Fibroblast of skin of left biceps (primary cell): ENCODE measurements at places on chromosomes 6 and 20.

DNA sequence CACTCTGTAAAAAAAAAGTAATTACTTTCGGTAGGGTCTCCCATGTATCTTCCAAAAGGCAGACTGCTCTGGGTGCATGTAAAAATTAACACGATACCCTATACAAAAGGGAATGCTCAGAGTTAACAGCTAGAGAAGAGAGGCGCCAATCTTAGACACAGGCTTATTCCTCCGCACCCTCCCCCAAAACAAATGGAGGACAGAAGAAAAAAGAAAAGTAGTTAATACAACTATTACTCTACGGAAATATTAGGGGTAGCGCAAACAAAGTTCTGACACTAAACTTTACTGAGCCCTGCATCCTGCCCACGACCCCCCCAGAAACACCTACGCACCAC is 331 bp upstream of the UFL1 start:
- no peak for DNase-seq

DNA sequence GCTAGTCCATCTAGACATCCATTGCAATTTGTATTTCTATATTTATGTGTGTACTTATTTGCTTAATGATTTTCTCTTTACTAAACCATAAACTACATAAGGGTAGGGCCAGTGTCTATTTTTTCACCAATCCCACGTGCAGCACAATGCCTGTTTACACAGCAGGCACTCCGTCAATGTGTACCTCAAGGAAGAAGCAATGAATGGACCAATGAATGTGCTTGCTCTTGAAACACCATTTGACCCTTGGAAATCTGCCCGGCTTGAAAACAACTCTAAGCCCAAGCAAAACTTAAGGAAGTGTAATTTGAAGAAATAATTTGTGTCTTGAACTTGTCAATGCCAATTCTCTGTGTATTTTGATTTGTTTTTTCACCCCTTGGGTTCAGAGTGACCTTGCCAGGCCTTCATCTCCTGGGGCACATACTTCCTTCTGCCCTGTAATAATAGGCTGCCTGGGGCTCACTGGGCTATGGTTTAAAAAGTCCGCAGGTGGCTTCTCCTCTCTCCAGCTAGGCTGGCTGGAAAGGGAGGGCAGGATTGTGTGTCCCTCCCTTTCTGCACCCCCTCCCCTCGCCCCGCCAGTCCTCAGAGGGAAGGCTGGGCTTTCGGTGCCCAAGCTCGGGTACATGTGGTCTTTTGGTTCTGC is 140.8 kb upstream of the ARMC2 start:
- DNase-seq = no peak

GRCh38 chr6:32196682-32197616 is 4.5 kb upstream of the GPSM3 start:
- no peak for DNase-seq

DNA sequence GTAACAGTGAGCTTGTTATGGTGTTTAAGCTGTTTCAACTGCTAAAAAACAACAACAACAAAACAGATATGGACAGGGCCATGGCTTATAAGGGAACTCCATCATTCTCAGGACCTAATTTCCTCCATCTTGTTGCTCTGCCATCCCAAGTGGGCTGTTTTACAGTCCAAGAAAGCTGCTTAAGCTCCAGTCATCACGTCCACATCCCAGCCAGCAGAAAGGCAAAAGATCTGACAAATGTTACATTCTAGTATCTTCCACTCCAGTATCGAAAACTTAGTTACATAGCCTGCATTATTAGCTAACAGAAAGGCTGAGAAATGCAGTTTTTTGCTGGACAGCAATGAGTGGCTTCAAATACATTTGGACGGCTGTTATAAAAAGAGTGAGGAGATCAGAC is 23.0 kb upstream of the TFAP2A start:
- DNase-seq = no peak

GRCh38 chr6:158011980-158012566 is 30.4 kb downstream of the SYNJ2 start:
- DNase-seq = no peak

DNA sequence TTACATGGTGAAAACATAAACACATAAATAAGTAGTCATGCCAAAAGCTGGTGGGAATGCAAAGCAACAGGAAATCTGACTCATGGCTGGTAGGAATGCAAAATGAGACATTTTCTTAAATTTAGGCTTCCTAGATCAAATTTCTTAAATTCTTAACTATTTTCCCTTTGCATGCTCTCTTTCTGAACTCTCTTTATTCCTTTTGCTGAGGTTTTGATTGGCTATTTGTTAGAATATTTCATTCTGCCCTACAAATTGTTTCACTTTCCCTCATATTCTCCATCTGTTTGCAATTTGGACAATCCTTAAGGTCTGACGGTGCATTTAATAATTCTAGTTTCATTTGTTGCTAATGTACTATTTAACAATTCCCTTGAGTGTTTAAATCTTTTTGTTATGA is 437.5 kb upstream of the RGS17 start:
- peak; percentile 38 for DNase-seq

GRCh38 chr6:119379809-119380208 is 30.2 kb upstream of the MAN1A1 start:
- DNase-seq = no peak

DNA sequence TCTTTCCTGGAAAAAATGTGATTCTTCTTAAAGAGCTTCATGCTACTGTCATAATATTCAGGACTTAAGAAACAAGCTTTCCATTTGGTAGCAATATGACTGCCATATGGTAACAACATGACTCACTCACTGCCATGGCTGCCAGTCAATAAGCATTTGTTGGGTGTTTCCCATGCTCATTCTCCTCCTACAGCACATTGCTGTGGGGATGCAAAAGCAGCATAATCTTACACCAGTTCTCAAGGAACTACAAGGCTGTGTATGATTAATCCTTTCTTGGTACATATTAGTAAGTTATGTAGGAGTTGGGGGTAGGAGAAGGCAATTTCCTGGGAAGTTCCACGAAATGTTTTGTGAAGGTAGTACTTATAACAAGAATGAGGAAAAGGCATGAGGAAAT is 76.7 kb downstream of the CEP162 start:
- peak; percentile 51 for DNase-seq

GRCh38 chr6:109783250-109783986 is 92.3 kb downstream of the FIG4 start:
- DNase-seq = no peak

DNA sequence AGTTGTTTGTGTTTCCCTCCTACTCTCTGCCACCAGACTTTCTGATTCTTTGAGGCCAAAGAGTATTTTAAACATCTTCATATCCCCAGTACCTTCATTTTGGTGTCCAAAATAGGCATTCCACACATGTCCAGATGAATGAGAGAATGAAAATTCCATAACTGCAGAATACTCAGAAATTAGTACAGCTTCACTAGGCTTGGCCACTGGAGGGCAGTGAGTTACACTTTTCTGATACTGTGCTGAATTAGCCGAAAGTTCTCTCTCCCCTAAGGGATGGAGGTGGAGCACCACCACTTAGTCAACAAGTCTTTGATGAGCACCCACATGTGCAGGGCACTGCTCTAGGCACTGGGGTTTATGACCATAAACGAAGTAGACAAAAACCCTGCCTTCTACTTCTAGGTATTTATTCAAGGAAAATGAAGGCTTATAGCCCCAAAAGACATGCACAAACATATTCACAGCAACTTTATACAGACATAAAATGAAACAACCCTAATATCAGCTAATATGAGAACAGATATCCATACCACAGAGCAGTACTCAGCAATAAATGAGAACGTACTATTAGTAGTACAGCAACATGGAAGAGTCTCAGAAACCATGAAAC is 46.1 kb upstream of the TMEM217 start:
- peak; percentile 23 for DNase-seq

- no peak for DNase-seq
Measured at GRCh38 chr6:3865463-3865862, 16.3 kb downstream of the FAM50B start.

GRCh38 chr20:32979201-32979998 is 24.8 kb downstream of the SUN5 start:
- no peak for DNase-seq

DNA sequence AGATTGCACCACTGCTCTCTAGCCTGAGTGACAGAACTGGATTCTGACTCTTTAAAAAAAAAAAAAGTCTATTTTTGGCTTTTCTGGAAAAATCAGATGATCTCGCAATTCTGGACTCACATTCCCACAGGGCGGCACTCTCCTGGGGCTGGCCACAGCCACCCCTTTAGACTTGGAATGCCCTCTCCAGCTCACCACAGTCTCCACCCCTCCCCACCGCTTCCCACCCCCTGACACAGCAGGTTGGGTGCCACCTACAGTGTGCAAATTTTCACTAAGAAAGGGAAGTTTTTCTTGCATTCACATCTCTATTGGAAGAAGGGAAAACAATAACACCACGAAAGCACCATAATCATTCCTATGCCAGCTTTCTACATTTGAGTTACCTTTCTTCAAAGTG is 15.4 kb downstream of the PDRG1 start:
- no peak for DNase-seq

DNA sequence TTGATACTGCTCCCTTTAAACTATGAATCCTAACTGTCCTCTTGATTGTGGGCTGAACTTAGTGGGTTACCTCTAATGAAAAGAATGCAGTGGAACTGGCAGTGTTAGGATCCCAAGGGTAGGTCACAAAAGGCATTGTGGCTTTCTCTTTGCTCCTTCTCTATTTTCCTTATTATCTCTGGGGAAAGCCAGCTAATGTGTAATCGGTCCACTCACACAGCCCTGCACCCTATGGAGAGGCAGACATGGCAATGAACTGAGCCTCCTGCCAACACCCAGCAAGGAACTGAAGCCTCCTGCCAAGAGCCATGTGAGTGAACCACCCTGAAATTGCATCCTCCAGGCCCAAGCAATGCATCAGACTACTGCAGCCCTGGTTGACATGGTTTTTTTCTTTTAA is 24.6 kb upstream of the ZNF133 start:
- DNase-seq = no peak

DNA sequence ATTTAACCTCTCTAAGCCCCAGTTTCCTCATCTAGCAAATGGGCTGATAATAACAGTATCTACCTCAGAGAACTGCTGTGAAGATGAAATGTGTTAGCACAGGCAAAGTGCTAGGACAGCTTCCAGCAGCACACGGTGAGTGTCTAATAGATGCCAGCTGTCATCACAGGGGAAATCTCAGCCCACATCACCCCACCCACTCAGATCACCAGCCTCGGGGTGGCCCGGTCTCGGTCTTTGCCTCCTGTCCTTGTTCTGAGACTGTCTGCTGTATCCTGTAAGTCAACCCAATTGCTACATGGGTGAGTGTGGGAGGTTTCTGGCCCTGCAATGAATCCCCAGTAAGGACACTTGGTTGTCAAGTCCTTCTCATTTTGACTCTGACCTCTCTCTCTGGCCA is 99.5 kb upstream of the ZNFX1 start:
- no peak for DNase-seq

DNA sequence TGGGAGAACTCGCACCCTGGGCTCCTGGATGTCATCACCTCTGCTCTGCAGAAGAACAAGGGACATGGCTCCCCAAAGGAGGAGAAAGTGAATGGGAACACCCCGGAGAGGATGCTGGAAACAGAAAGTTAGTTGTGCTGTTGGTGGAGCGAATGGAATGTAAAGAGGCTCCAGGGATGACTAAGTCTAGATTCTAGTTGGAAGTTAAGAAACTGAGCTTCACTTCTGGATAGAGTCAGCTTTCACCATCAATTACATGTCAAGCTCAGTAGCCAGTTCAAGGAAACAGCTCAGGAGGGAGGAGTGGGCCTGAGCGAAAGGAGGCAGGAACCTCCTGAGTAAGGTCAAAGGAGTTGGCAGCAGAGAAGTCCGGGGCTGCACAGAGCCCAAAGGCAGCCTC is 132.1 kb upstream of the ARID1B start:
- no peak for DNase-seq

- DNase-seq = no peak
Measured at GRCh38 chr6:47179286-47179685, 130.4 kb downstream of the TNFRSF21 start.

DNA sequence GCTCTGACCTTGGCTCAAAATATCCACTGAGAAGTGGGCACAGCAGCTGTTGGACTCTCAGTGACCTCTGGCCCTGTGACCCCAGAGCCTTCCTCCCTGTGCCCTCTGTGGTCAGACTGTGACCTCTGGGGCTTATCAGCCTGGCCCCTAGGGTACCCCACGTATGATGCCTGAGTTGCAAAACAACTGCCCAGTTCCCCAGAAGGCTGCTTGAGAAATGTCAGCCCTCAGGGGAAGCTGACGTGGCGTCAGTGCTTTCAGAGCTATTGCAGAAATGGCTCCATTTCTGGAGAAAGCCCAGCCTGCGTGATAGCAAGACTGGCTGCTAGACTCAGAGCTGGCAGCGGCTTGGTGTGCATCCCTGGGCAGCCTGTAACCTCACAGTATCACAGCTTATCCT is 31.5 kb upstream of the TGM2 start:
- DNase-seq = peak; percentile 31

DNA sequence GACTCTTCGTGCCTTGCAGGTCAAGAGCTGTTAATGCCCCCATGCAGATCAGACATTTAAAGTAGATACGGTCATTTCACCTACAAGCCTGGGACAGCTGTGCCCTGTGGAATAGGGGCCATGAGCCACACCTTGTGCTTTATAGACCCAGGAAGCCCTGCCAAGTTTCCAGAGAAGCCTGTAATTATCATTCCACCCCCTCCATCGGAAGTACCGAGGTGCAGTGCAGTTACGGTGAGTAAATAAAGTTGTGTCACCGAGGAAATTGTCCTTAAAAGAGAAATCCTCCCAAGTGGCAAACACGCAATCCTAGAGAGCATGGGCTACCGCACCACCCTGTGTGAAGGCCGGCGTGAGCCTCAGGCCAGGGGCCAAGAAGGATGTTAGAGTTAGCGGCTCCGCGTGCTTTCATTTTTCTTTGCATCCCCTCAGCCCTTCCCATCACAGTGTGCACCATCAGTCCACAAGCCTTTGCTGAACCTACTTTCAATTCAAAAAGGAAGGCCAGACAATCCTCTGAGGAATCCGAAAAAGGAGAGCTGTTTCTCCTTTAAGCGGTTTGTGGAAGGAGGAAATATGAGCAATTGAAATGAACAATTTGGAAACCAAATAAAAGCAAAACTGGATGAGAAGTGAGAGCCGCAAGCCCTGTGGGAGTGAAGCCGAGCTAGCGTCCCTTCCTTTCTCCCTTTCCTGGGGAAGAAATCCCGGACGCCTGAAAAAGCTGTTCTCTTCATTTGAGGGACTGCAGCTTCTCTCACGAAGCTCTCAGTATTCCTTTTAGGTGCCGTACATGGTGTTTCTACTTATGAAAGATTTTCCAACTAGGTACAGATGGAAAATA is 183.3 kb upstream of the PDE10A start:
- no peak for DNase-seq

DNA sequence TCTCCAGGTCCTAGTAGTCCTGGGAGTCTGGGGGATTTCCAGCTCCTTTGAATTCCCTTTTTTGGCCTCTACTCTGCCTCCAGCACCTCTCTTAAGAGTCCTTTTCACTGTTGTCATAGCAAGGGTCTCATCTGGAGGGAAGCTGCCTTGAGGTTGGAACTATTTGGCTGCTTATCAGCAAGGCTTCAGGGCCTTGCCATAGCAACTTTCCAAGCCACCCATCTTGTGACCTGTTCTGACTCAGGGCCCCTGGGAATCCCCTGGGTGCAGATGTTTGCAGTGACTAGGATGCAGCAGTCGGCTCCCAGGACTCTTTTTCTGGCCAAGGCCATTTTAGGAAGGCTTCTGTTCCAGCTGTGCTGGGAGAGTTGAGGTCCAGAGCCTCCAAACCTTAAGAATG is 12.4 kb downstream of the PKIG start:
- DNase-seq = no peak
